Activated naive CD8-positive, alpha-beta T cell treated with anti-CD3 and anti-CD28 coated beads, Interleukin-2, amount 10 ng/mL, durations not matched to agents 7 days and 5 days (primary cell): ENCODE measurements at places on chromosomes 11 and 22.
A peak's percentile ranks its signal among the peaks of the same experiment; 100 is the strongest.

DNA sequence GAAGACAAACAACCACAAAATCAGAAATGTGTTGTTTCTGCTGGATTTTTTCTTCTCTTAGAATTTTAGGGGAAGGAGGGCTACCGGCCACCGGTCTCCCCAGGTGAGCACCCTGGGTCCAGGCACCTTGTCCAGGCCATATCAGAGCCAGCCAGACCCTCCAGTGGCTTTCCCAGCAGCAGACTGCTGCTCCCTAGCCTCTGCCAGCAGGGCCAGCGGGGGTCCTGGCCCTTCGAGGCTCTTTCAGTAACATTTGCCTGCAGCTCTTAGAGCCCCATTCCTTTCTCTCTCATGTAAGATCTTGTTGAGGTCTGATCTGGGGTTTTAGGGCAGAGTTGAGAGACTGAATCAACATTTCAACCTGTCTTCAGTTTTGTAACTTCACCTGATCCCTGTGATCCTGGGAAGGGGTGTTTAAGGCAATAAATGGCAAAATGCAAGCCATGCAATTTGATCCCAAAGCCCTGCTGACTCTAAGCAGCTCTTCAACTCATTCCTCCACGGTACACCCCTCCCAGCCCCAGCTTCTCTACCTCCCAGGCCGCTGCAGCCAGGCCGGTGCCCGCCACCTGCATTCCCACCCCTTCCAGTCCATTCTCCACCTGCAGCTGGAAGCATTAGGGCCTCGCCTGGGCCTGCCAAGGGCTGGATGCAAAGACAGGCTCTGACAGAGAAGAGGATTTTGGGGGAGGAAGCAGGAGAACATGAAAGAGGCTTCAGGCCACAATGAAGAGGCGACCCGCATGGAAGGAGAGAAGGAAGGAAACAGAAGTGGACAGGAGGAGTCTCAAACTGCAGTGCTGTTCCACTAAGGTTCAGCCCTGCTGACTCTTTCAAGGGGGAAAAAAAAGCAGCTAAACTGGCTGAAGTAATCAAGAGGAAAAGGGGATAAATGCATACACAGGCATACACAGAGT, 113.0 kb upstream of the FGF3 start:
- DNase-seq: peak; percentile 10

DNA sequence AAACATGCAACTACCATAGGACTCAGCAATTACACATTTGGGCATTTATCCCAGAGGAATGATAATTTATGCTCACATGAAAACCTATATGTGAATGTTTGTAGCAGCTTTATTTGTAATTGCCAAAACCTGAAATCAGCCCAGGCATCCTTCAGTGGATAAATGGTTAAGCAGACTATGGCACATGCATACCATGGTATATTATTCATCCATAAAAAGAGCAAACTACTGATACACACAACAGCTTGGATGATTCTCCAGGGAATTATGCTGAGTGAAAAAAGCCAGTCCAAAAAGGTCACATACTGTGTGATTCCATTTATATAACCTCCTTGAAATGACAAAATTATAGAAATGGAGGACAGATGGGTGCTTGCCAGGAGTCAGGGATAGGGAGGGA, 86.7 kb downstream of the ALX4 start:
- DNase-seq: no peak

- DNase-seq: no peak
Measured at GRCh38 chr22:21834869-21835268, 32.6 kb downstream of the MAPK1 start.

DNA sequence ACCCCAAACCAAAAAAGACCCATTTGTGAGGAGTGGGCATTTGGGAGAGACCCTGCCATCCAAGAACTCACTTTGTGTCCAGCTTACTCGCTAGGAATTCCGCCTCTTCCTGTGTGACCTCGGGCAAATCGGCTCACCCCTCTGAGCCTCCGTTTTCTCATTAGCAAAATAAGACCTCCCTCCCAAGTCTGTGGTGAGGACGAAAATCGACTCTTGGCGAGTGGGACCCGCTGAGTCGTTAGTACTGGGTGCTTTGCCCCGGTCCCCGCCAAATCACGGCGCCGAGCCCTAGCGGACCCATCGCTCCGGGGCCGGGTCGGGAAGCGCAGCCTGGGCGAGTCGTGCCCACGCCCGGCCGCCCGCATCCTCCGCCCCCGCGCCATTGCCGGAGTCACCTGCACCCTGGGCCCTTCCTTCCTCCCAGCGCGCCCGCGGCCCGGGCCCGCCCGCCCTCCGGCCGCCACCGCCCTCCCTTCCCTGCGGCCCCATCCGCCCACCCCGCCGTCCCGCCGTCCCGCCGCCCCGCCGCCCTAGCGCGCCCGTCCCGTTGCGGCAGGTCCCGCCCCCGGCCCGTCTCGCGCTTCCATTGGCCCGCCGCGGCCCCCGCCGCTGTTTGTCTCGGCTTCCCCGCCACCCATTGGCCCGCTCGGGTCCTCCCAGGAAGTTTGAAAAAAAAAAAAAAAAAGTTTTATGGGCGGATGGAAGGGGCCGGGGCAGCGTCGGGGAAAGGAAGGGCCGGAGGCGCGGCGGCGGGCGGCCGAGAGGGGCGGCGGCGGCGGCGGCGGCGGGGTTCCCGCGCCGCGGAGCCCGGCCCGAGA, 48.9 kb downstream of the TRIOBP start:
- peak; percentile 89 for DNase-seq

DNA sequence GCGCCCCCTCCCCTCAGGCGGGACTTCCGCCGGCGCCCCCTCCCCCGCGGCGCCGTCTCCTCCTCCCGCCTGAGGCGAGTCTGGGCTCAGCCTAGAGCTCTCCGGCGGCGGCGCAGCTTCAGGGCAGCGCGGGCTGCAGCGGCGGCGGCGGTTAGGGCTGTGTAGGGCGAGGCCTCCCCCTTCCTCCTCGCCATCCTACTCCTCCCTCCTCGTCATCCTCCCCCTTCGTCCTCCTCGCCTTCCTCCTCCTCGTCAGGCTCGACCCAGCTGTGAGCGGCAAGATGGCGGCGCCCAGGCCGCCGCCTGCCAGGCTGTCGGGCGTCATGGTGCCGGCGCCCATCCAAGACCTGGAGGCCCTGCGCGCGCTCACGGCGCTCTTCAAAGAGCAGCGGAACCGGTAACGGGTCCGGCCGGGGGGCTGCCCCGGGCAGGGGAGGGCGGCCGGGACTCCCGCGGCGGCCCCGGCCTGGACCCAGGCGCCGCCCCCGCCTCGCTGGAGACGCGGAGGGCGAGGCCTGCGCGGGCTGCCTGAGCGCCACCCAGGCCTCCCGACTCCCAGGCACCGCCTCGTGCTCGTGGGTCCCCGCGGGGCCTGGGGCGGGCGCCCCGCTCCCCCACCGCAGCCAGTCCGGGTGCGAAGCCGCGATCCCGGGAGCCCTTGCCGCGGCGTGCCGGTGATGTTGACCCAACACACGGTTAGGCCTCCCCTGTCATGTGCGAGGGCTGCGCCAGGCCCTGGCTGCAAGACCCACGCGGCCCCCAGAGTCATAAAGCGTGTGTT, at the start of gene ATXN10:
Gene ATXN10, plus strand, starts transcription at position 52 of the 781 bp plus-strand sequence. Its CDS starts 230 bp downstream, at position 282.
- DNase-seq: peak; percentile 79

DNA sequence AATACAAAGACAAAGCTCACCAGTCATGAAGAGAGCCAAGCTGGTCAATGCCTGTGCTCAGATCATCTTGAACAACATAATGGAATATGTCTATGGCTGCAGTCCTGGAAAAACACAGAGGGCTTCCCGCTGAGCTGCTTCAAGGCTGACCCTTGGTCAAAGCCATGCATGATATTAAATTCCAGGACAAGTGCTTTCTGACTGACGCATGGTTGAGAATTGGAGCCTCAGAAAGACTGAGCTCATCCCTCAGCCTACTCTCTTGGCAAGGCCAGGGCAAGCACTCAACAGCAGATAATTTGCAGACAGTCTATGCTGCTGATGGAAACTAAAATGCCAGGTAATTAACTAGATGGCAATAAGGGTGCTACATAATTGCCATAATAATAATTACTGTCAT, 89.2 kb downstream of the GALNT18 start:
- DNase-seq: no peak

DNA sequence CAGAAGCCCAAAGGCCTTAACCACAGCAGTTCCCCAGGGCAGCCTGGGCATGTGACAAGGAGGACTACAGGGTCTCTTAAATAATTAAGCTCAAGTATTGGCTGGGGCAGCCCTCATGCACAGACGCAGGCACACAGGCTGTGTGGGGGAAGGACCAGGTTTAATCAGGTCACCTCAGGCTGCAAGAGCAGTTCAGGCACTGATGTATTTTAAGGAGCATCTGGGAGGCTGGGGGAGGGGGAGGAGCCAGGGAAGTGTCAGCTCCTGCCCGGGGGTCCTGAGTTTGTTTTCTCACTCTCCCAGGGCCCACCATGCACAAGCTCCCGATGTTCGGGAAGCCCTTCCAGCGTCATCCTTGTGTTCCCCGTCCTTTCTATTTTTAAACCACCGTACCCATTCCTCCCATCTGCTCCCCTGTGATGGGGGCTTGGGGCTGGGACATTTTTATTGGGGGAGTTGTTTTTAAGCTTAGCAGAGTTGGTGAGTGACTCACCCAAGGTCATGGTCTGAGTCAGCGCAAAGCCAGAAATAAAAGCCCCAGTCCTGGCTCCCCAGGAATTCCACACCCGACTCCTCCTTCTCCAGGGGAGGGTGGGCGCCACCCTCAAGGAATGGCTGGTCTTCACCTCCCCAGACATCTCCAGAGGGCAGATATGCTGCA, 2.4 kb downstream of the CSDC2 start:
- DNase-seq: no peak
